ENCODE measurements at places on chromosomes 4 and X.

GRCh38 chr4:85587952-85588351 is 113.0 kb downstream of the ARHGAP24 start:
- no peak for DNase-seq

DNA sequence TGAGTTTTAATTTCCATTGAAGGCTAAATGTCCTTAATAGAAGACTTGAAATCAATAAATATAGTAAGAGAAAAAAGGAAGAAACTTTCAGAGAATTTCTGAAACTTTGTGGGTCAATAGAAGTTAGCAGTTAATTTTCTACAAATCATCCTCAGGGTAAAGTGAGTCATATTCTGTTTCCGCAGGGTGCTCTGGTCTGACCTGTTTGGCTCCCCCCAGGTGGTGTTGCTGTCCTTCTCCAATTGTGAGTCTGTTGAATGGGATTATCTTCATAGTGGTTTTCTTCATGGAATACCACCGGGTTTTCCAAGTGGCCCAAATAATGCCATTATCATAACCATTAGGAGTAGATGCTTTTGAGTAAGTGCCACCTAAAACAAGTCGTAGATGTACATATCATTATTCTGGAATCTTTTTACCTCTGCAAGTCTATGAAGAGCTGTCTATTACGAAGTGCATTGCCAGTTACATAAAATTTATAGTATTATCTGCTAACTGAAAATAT is 7.7 kb downstream of the FGG start:
- DNase-seq, result no peak

GRCh38 chr4:38856524-38857337 is at the start of gene TLR6:
TLR6 (minus strand) TSS chr4:38856817; CDS start chr4:38829473, 27,344 bp downstream.
- peak; percentile 63 for DNase-seq

- no peak for DNase-seq
Measured at GRCh38 chr4:149370785-149371420, 444.7 kb downstream of the IQCM start.

- no peak for DNase-seq
Measured at GRCh38 chrX:100477467-100477866, 67.4 kb upstream of the PCDH19 start.

DNA sequence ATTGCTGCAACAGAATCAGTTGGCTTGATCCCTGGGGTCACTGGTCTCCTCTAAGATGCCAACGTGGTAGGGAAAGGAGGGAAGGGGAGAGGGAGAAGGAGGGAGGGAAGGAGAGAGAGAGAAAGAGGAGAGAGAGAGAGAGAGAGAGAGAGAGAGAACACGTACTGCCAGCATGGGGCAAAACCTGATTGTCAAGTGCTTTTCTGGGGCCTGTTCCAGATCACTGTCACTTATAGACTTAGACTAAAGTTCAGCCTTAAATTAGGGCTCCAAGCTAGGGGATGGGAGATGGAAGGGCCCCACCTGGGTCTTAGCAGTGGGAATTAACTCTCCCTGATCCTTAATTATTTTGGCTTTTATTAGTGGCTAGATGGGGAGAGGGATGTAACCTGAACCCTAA is 12.9 kb downstream of the SHROOM4 start:
- no peak for DNase-seq

DNA sequence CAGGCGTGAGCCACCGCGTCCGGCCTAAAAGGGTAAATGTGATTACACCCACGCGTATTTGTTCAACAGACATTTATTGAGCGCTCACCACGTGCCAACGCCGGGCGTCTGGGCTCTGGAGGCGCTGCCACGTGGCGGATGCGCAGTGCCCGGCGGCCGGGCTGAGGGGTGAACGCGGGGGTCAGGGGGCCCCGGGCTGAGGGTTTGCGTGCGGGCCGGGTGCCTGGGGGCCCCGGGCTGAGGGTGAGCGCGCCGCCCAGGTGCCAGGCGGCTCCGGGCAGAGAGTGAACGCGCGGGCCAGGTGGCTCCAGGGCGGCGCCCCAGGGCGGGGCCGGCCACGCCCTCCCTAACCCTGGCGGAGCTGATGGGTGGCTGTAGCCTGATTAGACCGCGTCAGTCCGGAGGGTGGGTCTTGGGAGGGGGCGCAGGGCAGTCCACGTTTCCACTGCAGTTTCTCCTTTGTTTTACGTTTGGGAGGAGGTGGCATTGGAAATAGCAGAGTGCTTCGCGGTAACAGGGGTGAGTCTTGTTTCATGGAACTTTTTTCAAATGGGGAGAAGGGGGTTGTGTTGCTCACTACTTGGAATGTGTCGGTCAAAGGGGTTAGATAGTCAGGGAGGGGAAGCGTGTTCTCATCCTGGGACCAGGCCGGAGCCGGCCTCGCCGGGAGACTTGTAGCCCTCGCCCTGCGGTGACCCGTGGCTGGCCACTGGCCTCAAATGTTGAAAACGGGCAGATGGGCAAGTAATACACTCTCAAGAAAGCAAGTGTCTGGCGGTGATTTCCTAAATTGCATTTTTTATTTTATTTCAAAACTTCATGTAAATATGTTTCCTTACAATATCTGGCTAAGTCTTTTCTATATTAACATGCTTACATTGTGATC is at the start of gene ZFP42:
Gene ZFP42, plus strand, starts transcription at position 450 of the 886 bp plus-strand sequence. CDS start 7,037 bp downstream, outside the sequence.
- peak; percentile 86 for DNase-seq

GRCh38 chr4:26199596-26199995 is 121.2 kb upstream of the RBPJ start:
- no peak for DNase-seq

GRCh38 chr4:115119804-115120352 is 6.5 kb upstream of the NDST4 start:
- no peak for DNase-seq

DNA sequence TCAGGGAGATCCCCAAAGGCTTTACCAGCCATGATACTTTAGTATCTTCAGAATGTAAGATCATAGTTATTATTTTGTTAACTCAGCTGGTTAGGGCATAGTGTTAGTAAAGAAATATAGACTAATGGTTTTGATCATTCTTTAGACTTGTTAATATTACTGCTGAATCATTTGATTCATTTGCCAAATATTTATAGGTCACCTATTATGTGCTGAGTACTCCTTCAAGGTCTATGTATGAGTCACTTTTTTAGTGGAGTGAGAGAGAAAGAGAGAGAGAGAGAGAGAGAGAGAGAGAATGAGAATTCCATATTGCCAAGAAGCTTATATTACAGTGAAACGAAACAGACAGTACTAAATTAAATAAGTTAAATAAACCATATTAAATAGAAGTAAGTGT is 110.3 kb downstream of the UBE2NL start:
- DNase-seq, result no peak

DNA sequence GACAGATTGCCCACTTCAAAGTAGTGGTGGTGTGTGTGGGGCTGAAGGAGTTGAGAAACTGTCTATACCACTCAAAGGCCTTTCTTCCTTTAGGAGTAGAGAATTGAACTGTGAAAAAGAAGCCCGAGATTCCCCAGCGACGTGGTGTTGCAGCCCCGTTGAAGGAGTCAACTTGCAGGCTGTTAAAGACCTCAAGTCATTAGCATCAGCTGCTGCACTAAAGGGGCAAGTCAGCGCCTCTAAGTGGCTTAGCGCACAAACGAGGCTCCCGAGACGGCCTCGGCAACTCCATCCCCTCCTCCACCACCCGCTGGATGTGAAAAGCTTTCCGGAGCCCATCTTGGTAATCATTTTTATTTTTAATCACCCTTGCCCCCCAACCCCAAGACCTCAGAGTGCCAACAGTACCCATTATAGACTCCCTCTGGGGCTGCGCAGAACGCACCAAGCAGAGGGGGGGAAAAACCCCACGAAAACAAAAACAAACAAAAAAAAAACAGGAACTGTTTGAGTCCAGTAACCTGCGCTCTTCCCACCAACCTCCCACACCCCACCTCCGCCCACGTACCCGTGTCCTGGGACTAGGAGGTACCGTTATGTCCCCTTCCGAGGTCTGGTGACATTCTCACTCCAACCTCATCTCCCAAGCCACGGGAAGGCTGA is 913 bp upstream of the PRDM8 start:
- DNase-seq, result no peak

DNA sequence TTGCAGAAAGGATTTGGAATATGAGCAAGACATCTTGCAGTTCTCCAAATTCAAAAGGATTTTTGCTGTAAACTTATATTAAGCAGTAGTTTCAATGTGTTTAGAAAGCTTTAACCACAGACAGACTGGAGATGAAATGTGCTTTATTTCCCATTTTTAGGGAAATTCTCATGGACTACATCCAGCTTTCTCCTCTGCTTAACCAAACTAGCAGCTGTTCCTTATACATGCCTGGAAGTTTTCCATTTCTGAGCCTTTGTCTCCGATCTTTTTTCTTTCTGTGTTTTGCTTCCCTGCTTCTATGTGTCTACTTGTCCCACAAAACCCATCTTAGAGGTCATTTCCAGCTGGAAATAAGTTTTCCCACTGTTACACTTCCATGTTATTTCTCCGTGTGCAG is 41.6 kb downstream of the TMA16 start:
- DNase-seq, result no peak

- no peak for DNase-seq
Measured at GRCh38 chrX:30230395-30230794, at the start of gene MAGEB3. MAGEB3 (plus strand) TSS chrX:30230657; CDS start chrX:30235925, 5,268 bp downstream.

GRCh38 chr4:19314116-19314515 is 937.6 kb upstream of the SLIT2 start:
- no peak for DNase-seq

DNA sequence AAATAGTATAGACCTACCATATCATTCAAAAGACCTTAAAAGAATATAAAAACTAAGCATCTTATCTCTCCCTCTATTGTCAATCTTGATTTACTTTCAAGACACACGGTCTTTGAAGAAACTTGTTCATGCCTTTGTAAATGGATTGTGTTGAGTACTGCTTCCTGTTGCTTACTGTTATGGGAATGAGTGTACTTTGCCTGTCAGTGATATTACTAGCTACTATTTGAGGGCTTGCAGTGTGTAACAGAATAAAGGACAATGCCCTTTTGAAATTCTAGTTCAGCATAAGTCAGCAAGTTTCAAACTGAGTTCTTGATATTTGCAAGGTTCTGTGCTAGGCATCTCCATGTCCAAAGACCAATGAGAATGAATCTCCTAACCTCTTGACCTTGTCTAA is 36.0 kb downstream of the CDKL5 start:
- no peak for DNase-seq

DNA sequence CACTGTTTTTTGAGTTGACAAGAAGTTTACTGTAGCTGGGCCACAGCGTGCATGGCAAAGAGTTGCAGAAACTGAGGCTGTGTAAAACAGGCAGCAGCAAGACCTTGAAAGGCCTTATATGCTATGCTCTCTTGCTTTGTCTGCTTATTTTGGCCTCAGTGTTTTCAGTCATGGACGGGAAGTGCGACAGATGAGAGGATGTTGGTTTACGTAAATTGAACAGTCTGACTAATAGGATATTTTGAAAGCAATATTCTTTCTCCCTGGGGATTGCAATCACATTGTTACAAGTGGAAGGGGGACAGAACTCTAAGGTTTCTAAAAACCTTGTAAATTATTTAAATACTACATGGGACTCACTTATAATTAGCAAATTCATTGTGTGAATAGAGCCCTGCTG is 32.2 kb upstream of the MAGEA10 start:
- no peak for DNase-seq

DNA sequence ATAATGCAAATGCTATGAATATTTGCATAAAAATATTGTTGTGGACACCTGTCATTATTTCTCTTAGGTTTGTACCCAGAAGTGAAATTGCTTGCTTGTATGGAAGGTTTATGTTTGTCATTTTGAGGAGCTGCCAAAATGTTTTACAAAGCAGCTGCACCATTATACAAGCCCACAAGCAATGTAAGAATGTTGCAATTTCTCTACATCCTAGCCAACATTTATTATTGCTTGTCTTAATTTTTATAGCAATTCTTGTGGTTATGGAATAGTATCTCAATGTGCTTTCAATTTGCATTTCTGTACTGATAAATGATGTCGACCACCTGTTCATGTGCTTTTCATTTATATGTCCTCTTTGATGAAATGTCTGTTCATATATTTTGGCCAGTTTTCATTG is 18.7 kb upstream of the RBMX start:
- DNase-seq, result no peak

DNA sequence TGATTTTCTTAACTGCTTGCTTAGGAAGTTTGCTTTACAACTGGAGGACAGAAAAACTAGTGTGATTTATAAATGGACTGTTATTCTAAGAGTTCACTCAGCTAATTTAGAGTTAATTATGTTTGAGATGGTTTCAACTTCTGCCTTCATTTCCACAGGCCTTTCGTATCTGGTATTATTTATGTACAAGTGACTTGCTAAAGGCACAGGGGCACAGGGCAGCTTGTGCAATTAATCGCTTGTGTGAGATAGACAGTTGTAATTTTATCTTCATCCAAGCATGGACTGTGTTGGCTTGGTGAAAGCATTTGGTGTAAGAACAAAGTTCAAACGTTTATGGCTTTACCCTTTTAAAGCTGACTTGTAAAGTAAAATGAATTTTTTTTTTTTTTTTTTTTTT is 38.3 kb downstream of the GPAT3 start:
- DNase-seq, result no peak

- DNase-seq, result no peak
Measured at GRCh38 chr4:42398171-42398870, 1.0 kb downstream of the SHISA3 start.

- no peak for DNase-seq
Measured at GRCh38 chr4:102717448-102718092, 43.2 kb downstream of the MANBA start.

DNA sequence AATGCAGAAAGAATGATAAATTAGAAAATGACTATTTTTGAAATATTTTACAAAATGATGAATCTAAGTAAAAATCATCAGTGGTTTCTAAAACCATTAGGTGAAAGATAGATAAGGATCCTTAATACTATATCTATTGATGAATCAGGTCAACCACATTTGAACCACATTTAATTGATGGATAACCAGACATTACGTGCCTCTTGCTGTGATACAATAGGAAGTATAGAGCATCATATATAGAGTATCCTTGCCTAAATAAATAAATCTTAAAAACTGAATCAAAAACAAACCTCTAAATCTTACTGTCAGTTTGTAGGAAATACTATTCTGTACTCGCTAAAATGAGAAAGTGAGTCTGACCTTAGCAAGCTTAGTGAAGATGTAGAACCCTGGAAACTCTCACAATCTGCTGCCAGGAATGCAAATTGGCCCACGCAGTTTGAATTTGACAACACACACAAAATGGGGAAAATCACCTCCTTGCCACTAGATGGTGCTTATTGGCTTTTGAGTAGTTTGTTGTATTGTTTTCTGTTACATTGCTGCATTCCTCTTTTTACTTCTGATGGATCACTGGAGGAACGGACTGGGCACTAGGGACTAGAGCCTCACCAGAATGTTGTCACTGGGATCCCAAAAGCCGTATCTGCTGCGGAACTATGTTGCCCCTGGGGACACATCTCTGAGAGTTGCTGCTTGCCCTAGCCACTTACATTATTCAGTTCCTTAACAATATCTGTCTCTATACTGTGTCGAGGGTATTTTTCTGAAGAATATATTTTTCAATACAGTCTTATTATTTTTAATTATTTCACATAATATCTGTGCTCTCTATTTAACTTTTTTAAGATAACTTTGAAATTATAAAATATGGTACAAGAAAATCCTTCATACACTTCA is 25.4 kb upstream of the SLAIN2 start:
- no peak for DNase-seq
